H1 (cell line): ENCODE measurements at places on chromosomes 12 and 14.

DNA sequence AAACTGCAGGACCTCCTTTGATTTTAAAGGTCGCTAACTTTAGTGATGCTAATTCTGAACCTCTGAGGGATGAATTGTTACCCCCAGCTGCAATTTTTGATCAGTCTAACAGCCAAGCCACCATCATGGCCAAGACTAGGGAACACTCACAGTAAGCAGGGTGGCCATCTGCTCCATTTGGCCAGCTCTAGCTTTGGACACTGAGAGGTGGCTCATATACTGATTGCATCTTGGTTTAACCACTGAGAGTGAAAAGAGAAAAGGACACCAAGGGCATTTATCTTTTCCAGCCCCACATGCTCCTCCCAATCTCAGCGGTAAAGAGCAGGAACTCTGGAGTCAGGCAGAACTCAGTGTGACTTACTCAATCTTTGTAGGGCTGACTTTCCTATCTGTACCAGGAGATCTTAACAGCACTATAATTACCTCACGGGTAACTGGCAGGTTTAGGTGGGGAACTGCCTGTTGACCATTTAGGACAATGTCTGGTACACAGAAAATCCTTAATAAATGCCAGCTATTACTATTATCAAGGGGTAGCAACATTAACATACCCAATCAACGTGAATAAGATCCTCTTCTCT, 6.2 kb downstream of the LPCAT3 start:
- DNase-seq, result no peak

GRCh38 chr12:103181366-103182152, 224.1 kb downstream of the ASCL1 start:
- DNase-seq, result no peak

GRCh38 chr12:119870457-119870856, 6.7 kb downstream of the CIT start:
- DNase-seq, result no peak

DNA sequence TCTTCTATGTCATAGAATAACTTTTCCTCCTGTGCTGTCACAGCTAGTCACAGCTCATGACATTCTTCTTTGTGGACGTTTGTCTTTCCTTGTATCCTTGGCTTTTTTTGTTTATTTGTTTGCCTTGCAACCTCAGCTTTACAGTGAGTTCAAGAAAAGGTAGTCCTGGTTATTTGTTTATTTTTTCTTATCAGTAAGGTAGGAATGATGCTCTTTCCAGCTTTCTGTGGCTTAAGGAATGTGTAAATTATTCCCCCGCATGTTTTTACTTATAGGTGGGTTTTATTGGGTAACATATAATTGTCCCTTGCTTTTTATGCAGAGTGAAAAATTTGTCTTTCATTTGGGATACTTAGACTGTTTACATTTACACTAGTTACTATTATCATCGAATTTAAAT, 1673.6 kb upstream of the FLRT2 start:
- no peak for DNase-seq

DNA sequence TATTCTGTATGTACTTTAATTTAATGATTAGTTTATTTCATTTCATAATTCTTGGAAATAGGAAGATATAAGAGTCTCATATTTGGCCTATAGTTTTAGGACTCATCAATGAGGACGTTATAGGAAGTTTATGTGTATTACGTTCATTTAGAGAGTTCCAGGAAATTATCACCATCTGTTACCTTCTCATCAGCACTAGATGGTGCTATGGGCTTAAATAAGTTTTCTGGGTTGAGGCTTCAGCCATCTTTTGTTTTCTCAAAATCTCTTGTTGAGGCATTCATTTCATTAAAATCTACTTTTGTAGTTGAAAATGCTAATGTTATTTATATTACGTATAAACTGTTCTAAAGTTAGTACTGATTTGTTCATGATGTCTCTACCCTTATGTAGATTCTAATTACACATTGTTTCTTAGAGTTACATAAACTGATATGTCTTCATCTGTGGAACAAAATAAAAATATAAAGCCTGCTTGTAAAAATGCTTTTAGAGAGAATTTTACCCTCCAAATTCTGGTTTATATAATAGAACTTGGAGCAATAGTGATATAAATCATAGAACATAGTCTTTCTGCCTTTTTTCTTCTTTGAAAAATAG, 89.2 kb downstream of the CFAP54 start:
- no peak for DNase-seq

GRCh38 chr12:11621797-11622423, 27.6 kb upstream of the ETV6 start:
- no peak for DNase-seq

DNA sequence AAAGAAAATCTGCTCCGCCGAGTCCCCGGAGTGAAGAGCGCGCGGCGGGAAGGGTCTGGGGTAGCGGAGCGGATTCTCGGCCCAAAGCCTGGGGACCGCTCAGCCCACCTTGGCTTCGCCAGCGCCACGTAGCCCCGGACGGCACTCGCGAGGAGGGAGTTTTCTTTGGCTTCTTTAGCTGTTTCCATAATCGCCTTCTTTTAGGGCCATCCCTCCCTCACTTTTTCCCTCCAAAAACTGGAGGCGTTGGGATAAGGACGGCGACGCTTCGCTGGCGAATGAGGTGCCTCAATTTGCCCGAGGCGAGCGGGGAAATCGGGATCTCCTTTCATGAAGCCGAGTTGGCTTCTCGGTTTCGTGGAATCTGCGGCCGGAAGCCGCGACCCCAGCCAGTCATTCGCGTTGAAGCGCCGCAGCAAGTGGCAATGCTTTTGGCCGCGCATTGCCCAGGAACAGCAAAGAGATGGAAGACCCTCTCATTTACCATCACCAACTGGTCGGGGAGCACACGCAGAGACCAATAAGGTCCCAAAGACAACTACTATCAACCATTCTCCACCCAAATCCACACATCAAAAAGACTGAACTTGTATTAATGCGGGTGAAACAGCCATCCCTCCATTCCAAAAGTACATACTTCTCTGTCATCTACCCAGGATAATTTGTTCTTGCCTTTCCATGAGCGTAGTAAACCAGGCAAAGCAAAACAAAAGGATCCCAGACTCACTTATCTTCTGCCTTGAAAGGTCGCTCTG, 8.4 kb upstream of the SIX1 start:
- no peak for DNase-seq

GRCh38 chr14:32367516-32367915, 38.4 kb downstream of the AKAP6 start:
- DNase-seq, result no peak

DNA sequence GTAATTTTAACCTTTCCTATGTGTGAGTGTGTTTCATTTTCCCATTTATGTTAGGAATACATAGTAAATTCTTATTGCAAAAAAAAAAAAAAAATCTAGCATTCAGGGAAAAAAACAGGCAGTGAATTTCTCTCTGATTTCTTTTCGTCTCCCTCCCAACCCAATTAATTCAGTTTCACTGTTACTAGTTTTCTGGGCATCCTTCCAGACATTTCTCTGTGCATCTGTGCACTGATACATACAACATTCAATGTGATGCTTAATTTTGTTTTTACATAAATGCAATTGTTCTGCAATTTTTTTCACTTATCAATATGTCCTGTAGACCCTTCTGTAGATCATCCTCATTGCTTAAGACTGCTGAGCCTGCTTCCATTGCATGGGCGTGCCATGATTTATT, 694.3 kb upstream of the TBX3 start:
- DNase-seq, result no peak

DNA sequence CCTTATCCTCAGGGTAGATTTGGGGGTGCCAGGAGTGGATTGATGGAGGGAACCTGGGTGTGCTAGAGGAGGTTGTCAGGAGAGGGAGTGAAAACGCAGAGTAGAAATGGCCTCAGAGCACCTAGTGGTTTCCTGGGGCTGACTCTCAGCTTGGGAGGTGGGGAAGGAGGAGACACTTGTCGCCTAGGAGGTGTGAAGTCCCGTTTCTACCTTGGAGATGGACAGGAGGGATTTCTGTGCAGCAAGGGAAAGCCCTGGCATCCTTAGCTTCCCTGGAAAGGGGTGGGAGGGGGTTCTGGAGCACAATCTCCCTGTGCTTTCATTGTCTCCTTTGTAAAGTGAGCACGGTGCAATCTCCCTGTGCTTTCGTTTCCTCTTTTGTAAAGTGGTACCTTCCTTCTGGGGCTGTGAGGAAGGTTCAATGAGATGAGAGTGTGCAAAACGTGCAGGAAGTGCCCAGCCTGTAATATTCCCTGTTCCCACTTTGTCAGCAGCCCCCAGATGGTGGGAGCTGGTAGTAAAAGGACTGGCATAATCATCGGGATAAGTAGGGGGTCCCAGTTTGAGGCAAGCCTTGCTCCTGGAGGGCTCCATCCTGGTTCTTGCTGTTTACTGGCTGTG, 1.6 kb downstream of the OAS3 start:
- DNase-seq, result no peak

- no peak for DNase-seq
Measured at GRCh38 chr14:76292561-76292960, 83.4 kb upstream of the ESRRB start.

DNA sequence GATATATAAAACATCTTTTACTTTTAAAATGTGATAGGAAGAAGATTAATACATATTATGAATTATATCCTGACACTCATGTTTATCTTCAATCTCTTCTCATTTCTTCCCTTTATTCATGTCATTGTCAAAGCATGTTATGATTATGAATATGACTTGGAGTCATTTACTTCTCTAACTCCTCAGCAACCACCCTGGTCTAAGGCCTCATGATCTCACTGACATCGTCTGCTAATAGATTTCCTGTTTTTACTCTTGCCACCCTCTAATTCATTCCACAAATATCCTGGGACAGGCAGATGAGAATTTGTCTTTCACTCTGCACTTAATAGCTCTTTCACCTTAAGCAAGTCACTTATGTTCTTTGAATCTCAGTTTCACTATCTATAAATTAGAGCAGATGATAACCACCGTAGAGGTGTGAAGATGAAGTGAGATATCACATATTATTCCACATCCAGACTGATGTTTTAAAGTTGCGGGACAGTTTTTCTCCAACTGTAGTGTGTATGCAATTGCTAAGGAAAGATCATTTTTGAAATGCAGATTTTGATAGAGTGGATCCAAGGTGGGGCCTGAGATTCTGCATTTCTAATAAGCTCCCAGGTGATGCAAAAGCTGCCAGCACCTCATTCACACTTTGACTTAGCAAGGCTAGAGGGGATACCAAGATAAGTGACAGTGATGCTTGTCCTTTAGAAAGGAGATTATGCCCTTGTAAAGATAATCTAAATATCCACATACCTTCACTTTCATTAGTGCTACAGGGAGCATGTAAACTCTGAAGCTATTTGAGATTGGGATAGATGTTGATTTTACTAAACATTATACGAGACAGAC, 3.3 kb upstream of the IAPP start:
- DNase-seq, result no peak

- no peak for DNase-seq
Measured at GRCh38 chr14:103723748-103724081, 8.1 kb downstream of the ZFYVE21 start.

GRCh38 chr14:53265025-53265424, 111.9 kb upstream of the DDHD1 start:
- DNase-seq, result no peak

DNA sequence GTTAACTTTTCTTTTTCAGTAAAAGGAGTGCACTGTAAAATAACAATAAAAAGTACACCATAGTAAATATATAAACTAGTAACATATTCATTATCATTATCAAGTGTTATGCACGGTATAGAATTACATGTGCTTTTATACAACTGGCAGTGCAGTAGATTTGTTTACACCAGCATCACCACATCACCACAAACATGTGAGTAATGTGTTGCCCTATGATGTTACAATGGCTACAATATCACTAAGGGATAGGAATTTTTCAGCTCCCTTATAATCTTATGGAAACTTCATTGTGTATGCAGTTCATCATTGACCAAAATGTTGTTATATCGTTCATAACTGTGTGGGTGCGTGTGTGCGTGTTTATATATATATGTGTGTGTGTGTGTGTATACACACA, 23.5 kb upstream of the NEDD1 start:
- no peak for DNase-seq

DNA sequence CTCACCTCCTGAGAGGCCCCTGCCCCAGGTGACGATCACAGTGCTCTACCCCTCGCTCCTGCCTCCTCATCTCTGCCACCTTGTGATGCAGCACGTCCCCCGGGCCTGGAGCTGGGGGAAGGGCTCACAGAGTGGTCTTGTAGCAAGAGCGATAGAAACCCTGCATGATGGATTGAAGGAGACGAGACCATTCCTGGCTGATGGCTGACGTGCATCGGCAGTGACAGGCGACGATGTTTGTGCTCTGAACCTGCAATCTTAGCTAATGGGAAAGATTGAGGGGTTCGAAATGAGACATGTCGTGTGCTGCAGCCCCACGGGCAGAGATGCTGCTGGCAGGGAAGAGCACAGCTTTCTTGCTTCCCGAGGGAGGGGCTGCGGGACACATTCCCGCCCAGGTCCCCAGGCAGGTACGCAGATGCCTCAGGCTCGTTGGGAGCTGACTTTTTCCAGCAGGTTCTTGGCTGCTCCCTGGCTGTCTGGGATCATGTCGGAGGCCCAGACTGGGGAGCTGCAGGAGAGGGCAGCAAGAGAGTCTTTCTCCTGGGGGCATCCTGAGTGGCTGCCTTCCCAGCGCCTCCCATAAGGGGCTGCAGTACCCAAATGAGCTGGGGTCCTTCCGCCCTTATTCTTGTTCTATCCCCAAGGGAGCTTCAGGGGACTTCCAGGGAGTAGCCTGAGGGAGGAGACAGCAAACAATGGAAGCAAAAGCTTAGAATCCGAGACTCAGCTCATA, 38.7 kb upstream of the GPATCH2L start:
- DNase-seq, result peak; percentile 62

- DNase-seq, result no peak
Measured at GRCh38 chr12:105852496-105852895, 286.3 kb downstream of the NUAK1 start.

DNA sequence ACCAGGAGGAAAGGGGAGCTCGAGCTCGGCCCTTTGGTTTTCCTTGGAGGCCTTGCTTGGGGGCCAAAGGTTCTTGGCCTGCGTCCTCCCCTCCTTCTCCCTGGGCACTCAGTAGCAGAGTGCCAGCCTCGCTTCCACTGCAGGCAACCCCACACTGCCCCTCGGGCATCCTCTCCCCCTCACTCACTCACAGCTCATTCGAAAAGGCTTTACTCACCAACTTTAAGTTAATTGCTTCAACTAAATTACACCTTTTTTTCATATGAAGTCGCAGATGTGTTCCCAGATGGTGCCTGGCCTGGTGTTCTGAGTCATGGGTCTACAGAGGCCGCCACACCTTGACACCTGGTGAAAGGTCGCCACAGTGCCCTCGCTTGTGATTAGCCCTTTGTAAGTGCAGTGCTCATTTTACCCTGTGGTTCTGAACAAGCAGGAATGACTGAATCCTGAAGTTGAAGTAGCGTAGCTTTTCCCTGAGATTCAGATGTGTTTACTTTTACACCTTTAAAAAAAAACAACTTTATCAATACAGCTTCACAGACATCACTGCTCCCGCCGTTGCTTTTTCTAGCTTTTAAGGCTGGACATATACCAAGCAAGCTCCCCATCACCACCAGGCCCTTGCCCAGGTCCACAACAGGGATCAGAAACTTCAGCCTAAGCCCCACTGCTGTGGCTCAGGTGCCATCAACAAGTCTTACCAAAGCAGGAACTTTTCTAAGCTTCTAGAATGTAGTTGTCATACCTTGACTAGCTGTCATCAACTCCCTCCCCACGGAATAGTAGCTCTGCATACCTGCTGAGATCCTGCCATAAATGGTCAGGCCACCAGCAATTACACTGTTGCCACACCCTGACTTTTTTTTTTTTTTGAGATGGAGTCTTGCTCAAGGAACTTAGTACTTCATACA, 20.3 kb upstream of the ADIPOR2 start:
- no peak for DNase-seq
